ENCODE measurements at places on chromosomes 1 and 21. TPM values are rescaled to one million over a fixed set of nuclear protein-coding genes. Genes with fewer than 3 reads are reported as not detected.

DNA sequence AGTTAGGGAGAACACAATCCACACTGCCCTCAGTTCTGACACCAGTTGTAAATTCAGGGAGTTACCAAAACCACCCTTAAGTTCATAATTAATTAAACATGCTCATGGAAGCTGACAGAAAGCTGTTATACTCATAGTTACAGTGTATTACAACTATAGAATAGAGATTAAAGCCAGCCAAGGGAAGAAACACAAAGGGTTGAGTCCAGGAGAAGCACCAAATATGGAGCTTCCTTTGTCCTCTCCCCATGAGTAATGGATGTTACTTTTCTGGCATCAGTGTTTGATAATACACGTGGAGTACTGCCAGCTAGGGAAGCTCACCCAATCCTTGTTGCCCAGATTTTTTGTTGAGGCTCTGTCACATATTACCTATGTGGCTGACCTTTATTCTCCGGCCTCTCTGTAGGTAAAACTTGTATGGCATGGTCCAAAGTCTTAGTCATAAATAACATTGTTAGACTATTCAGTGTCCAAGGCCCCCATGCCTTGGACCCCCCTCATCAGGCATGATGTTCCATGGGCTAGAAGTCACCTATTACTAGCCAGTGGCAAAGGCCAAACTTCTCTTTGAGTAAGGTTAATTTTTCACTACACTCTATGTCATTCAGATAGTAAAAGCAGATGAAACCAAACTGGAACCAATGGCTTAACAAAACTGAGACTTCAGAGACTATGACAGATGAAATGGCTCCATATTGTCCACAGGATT lies 175.7 kb downstream of the GPR52 start:
- no peak overlapping the region for H3K4me3 ChIP-seq
- no peak overlapping the region for H3K27ac ChIP-seq
- no peaks in the 10 kb centered on the region for H3K4me1 ChIP-seq
- H3K36me3 ChIP-seq: no peaks in the 10 kb centered on the region
- no peak for DNase-seq

Gene RAD54L
- 4.9 TPM for total RNA-seq

- no peak within 1 kb of the TSS for H3K27ac ChIP-seq
- H3K4me1 ChIP-seq: no peaks in the 10 kb centered on the region
- no peaks in the 10 kb centered on the region for H3K27me3 ChIP-seq
These were observed at the start of gene LRRC38 for GRCh38 chr1:13513895-13514546. Gene LRRC38 (minus strand): TSS chr1:13514003. CDS start chr1:13513593, 410 bp downstream.

GRCh38 chr21:26954662-26955121 lies 12.2 kb downstream of the ADAMTS5 start:
- H3K4me1 ChIP-seq: no peaks in the 10 kb centered on the region
- H3K27ac ChIP-seq: peak overlapping the region; percentile 58
- H3K36me3 ChIP-seq: no peaks in the 10 kb centered on the region
- H3K27me3 ChIP-seq: no peaks in the 10 kb centered on the region
- no peak overlapping the region for H3K4me3 ChIP-seq
- DNase-seq: no peak

Gene AIRE
- total RNA-seq: not detected

Gene NEXN
- 12.8 TPM for total RNA-seq

GRCh38 chr1:209601809-209602657 lies 18.5 kb downstream of the CAMK1G start:
- H3K4me3 ChIP-seq: no peak overlapping the region
- H3K27me3 ChIP-seq: no peaks in the 10 kb centered on the region
- DNase-seq: no peak

DNA sequence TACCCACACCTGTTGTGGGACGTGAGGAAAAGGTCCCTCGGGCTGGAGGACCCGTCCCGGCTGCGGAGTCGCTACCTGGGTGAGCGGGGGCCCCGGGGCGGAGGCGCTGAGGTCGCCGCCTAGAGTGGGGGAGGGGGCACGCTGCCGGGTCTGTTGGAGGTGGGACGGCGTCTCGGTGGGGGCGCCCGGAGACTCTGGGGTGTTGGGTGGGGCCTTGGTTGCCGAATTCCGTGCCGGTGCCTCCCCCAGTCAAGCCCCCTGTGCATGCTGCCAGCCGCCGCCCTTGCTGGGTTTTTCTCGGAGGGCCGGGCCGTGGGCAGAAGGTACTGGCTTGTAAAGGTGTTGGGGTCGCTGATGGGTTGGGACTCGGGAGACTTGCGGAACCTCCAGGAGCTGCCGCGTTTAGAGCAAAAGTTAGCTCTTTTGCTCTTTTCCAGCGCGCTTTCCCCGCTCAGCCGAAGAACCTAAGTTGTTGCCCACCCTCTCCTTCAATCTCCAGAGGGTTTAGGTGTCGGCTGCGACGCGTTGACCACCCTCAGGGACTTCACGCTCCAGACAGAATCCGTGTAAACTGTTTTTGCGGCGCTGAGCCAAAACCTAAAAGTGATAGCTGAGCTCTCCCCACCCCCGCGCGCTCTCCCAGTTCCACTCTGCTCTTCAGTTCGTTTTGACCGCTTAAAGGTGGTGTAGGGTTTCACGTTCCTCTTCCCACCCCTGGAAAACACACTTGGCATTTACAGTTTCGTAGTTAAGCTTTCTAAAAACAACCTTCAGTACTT lies at the start of gene MPC2:
MPC2 (minus strand) TSS at position 143 of the 779 bp plus-strand sequence. CDS start 1,231 bp downstream, outside the sequence.
- H3K36me3 ChIP-seq: no peaks in the 10 kb centered on the region
- H3K27me3 ChIP-seq: no peaks in the 10 kb centered on the region
- peak; percentile 65 for DNase-seq
- H3K27ac ChIP-seq: peak within 1 kb of the TSS; percentile 98

Gene INSRR
- total RNA-seq: 0.33 TPM

- no peaks in the 10 kb centered on the region for H3K27me3 ChIP-seq
- no peak for DNase-seq
- no peak overlapping the region for H3K4me3 ChIP-seq
- H3K27ac ChIP-seq: no peak overlapping the region
- no peaks in the 10 kb centered on the region for H3K36me3 ChIP-seq
These were observed 204.9 kb upstream of the USP24 start for GRCh38 chr1:55420026-55420425.

DNA sequence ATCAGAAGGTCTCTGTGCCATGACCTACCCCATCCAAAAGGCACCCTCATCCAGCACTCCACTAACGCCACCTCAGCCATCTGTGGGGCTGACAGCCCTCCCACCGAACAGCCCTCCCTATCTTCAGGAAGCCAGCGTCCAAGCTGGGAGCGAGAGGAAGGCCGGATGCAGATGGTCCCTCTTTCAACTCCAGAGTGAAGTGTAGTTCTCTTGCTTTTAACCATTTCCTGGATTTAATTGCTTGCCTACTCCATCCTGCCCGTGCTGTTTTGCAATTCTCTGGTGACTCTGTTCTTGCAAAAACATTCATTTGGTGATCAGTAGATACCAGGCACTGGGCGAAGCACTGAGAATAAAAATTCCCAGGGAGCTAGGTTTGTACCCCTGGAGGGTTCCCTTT lies 8.2 kb upstream of the DYRK1A start:
- no peaks in the 10 kb centered on the region for H3K27me3 ChIP-seq
- no peak overlapping the region for H3K27ac ChIP-seq
- no peaks in the 10 kb centered on the region for H3K36me3 ChIP-seq
- no peak overlapping the region for H3K4me3 ChIP-seq

DNA sequence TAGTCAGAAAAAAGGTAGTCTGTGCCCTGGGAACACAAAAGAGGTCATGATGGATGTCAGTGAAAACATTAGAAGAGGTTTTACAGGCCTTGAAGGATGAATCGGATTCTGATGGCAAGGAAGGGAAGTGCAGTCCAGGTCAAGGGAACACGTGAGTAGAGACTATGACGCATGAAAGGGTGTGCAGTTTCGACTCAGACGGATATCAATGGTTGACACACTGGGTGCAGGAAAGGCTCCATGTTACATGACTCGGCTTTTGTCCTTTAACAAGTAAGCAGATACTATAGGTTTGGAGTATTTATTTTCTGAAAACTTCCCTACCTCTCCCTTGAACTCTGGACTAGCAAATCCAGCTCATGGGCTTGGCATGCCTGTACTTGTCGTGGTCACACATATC lies 55.3 kb downstream of the SEC16B start:
- H3K4me1 ChIP-seq: no peaks in the 10 kb centered on the region
- H3K36me3 ChIP-seq: no peaks in the 10 kb centered on the region
- no peak for DNase-seq
- no peak overlapping the region for H3K27ac ChIP-seq
- H3K27me3 ChIP-seq: no peaks in the 10 kb centered on the region

DNA sequence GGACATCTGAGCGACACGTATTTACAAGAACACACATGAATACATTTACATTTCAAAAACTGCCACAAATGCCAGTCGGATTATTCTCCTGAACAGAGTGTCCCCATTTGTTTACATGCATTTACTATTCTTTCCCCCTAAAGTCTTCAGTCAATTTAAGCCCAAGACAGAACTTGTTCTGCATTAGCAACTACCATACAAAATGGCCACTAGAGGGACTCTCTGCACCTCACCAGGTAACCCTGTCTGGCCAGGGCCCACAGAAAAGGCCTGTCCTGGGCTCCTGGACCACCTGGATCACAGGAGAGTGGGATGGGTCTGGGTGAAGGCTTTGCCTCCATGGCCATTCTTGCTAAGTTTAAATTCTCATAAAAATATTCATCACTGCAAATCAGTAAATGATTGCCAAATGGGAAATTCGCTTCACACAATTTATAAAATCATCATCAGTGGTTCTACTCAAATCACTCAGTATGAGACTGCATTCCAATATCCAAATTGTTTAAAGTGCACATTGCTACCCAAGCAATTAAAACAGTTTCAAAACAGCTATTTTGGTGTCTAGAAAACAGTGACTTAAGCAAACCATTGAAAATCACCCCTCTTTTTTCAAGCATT lies 12.5 kb upstream of the GUCA2A start:
- peak overlapping the region; percentile 25 for H3K27ac ChIP-seq
- H3K27me3 ChIP-seq: no peaks in the 10 kb centered on the region
- no peaks in the 10 kb centered on the region for H3K36me3 ChIP-seq

DNA sequence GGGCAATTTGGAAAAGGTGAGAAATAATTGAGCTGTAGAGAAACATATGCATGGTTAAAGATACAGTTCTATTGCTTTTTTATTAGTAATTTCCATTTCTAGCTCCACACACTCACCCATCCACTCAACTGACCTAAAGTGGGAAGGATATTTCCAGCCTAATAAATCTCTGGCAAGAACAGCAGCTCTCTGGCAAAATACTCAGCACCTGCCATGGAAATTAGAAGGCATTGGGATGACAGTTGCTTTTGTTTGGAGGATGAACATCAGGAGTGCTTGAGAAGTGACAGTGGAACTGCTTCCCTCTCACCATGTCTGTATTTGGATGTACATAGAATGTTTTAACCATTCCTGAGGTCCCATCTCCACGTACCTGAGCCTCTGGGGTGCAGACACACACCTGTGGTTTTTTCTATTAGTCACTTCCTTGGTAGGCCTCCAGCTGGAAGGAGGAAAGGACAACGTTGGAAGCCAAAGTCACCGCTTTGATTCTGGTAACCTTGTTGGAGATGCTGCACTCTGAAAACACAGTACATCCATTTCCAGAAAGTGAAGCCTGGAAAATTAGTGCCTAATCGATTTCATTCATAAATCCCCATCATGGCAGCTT lies 62.3 kb upstream of the RUNX1 start:
- no peaks in the 10 kb centered on the region for H3K27me3 ChIP-seq
- no peaks in the 10 kb centered on the region for H3K36me3 ChIP-seq
- H3K27ac ChIP-seq: peak overlapping the region; percentile 3
- no peak overlapping the region for H3K4me3 ChIP-seq
- peak; percentile 49 for DNase-seq

- H3K4me3 ChIP-seq: no peak overlapping the region
- H3K27ac ChIP-seq: no peak overlapping the region
- no peaks in the 10 kb centered on the region for H3K27me3 ChIP-seq
- no peaks in the 10 kb centered on the region for H3K36me3 ChIP-seq
These were observed 53.9 kb upstream of the SAMD13 start for GRCh38 chr1:84247425-84248220.

Gene CFAP107
- not detected for total RNA-seq

- no peak overlapping the region for H3K27ac ChIP-seq
- H3K27me3 ChIP-seq: no peaks in the 10 kb centered on the region
- H3K4me3 ChIP-seq: no peak overlapping the region
These were observed 155.4 kb downstream of the NFIA start for GRCh38 chr1:61237659-61238358.

GRCh38 chr1:29164588-29164987 lies 17.1 kb downstream of the SRSF4 start:
- no peak overlapping the region for H3K27ac ChIP-seq
- DNase-seq: no peak
- H3K27me3 ChIP-seq: no peaks in the 10 kb centered on the region

- H3K36me3 ChIP-seq: no peaks in the 10 kb centered on the region
- no peak for DNase-seq
- H3K27me3 ChIP-seq: no peaks in the 10 kb centered on the region
- no peaks in the 10 kb centered on the region for H3K4me1 ChIP-seq
- no peak overlapping the region for H3K27ac ChIP-seq
These were observed 218.7 kb upstream of the VAMP3 start for GRCh38 chr1:7552402-7552801.

GRCh38 chr1:151290709-151291303 lies 8.7 kb downstream of the ZNF687 start:
- no peak overlapping the region for H3K4me3 ChIP-seq
- DNase-seq: no peak
- H3K27me3 ChIP-seq: no peaks in the 10 kb centered on the region
- no peak overlapping the region for H3K27ac ChIP-seq
- H3K36me3 ChIP-seq: peaks cover 10% of the 10 kb centered on the region
- no peaks in the 10 kb centered on the region for H3K4me1 ChIP-seq

- DNase-seq: no peak
- H3K27ac ChIP-seq: no peak overlapping the region
- H3K4me3 ChIP-seq: no peak overlapping the region
- H3K4me1 ChIP-seq: no peaks in the 10 kb centered on the region
- H3K36me3 ChIP-seq: no peaks in the 10 kb centered on the region
- no peaks in the 10 kb centered on the region for H3K27me3 ChIP-seq
These were observed 79.3 kb downstream of the SH3BGR start for GRCh38 chr21:39531064-39531463.

Gene HJV
- not detected for total RNA-seq

DNA sequence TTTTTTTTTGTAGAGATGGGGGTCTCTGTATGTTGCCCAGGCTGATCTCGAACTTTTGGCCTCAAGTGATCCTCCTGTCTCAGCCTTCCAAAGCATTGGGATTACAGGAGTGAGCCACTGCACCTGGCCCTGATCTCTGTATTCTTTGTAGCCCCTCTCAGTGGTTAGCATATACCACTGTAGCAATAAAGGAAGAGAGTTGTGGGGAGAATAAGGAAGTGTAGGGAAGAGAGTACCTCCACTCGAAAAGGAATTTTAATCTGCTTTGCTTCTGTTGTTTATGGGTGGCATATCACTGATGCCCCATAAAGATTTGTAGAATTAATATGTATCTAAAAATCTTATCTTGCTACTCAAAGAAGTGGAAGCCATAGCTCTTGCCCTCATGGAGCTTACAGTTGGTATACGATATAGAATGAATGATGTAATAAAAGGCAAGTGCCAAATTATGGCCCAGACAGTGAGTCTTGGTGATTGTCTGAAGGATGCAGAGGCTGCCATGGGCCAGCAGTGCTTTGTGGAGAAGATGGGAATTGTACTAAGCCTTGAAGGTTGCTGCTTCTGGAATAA lies 96.0 kb downstream of the CLIC6 start:
- H3K4me3 ChIP-seq: no peak overlapping the region
- no peak for DNase-seq
- no peaks in the 10 kb centered on the region for H3K36me3 ChIP-seq
- H3K4me1 ChIP-seq: no peaks in the 10 kb centered on the region

Gene AKR7A3
- total RNA-seq: 1.4 TPM

Gene PAQR6
- 1.8 TPM for total RNA-seq

Gene PADI4
- 1.3 TPM for total RNA-seq

Gene GGPS1
- 22.4 TPM for total RNA-seq

Measured in breast epithelium (tissue), 4 donors.